ENCODE measurements at places on chromosomes 1 and 21.

DNA sequence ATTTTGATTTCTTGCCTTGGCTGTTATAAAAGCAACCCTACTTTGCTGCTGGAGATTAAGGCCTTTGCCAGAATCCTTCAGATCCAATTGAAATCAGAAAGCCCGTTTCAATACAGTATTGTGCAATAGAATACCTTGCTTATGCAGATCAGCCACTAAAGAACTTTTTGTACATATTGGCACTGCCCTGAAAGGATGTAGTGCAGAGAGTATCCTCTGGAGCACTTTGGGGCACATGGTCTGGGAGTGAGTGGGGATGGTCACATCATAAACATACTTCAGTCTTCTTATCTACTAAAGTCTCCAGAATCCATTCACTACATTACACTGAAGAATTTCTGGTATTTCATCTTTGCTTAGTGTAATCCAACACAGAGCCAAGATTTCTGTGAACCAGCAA is 189.0 kb downstream of the CENPF start:
- 0 out of 2 replicates have a peak, but pooled peaks cover 2% of the 10 kb centered on the region for H3K4me1 ChIP-seq
- H3K4me3 ChIP-seq, result no peak overlapping the region
- no peak overlapping the region for H3K27ac ChIP-seq
- H3K27me3 ChIP-seq, result no peaks in the 10 kb centered on the region
- peak; percentile 50 for DNase-seq

- no peak for DNase-seq
- H3K27ac ChIP-seq, result no peak overlapping the region
- H3K27me3 ChIP-seq, result no peaks in the 10 kb centered on the region
- no peak overlapping the region for H3K4me3 ChIP-seq
- no peaks in the 10 kb centered on the region for H3K36me3 ChIP-seq
Measured at GRCh38 chr21:35843911-35844667, 216.2 kb downstream of the SETD4 start.

GRCh38 chr1:86224651-86225310 is 68.2 kb upstream of the COL24A1 start:
- DNase-seq, result no peak
- H3K4me1 ChIP-seq, result no peaks in the 10 kb centered on the region
- H3K27me3 ChIP-seq, result no peaks in the 10 kb centered on the region
- no peak overlapping the region for H3K4me3 ChIP-seq
- no peak overlapping the region for H3K27ac ChIP-seq

- H3K27ac ChIP-seq, result no peak overlapping the region
- no peak for DNase-seq
- H3K4me3 ChIP-seq, result no peak overlapping the region
- H3K27me3 ChIP-seq, result no peaks in the 10 kb centered on the region
- H3K4me1 ChIP-seq, result peaks cover 4% of the 10 kb centered on the region
Measured at GRCh38 chr1:59477867-59478266, 181.0 kb downstream of the FGGY start.

DNA sequence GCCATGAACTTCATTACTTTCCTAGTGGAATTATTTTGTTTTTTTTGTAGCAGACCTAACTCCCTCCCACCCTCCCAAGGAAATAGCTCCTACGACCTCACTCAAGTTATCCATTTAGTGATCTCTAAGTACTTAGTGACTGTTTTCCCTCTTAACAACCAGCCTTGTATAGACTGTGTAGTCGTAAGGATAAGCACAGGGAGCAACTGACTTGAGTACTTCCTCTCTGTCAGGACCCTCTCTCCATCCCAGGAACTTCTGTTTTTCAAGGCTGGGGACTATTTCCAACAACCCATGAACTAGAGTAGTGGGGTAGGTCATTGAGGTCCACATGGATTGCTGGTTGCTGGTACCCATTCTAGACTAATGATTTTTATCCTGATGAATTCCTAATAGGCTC is 1.9 kb downstream of the AGO1 start:
- peaks cover 14% of the 10 kb centered on the region for H3K4me1 ChIP-seq
- no peaks in the 10 kb centered on the region for H3K27me3 ChIP-seq
- H3K27ac ChIP-seq, result no peak overlapping the region
- no peak overlapping the region for H3K4me3 ChIP-seq
- no peak for DNase-seq

GRCh38 chr1:165795894-165796293 is 27.2 kb upstream of the TMCO1 start:
- H3K36me3 ChIP-seq, result no peaks in the 10 kb centered on the region
- no peak overlapping the region for H3K4me3 ChIP-seq
- H3K4me1 ChIP-seq, result peaks cover 3% of the 10 kb centered on the region
- H3K27me3 ChIP-seq, result no peaks in the 10 kb centered on the region
- H3K27ac ChIP-seq, result no peak overlapping the region

- DNase-seq, result no peak
- no peak overlapping the region for H3K27ac ChIP-seq
- H3K4me3 ChIP-seq, result no peak overlapping the region
- H3K27me3 ChIP-seq, result no peaks in the 10 kb centered on the region
- H3K4me1 ChIP-seq, result peaks cover 2% of the 10 kb centered on the region
Measured at GRCh38 chr1:231926340-231926739, 299.8 kb downstream of the DISC1 start.

GRCh38 chr1:17520041-17520440 is 19.5 kb upstream of the ARHGEF10L start:
- no peaks in the 10 kb centered on the region for H3K36me3 ChIP-seq
- no peaks in the 10 kb centered on the region for H3K4me1 ChIP-seq
- H3K27me3 ChIP-seq, result peaks cover 35% of the 10 kb centered on the region
